Effector memory CD8-positive, alpha-beta T cell (primary cell): ENCODE measurements at places on chromosomes 1 and 21.

DNA sequence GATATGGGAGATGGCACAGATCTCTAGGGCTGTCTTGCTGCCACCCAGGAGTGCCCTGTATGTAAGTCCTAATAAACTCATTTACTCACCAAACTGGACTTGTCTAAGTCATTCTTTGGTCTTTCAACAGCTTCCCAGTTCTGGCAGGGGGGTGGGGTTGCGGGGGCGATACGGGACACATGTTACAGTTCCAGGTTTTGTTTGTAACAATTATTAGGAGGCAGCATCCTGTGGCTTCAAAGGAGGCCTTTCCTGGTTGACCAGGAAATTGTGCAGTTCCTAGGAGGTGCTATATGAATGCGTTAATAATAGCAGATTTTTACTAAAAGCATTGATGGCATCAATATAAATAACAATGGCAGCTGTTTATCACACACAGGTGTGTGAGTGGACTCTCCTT is 42.7 kb upstream of the TRIM45 start:
- DNase-seq: no peak

DNA sequence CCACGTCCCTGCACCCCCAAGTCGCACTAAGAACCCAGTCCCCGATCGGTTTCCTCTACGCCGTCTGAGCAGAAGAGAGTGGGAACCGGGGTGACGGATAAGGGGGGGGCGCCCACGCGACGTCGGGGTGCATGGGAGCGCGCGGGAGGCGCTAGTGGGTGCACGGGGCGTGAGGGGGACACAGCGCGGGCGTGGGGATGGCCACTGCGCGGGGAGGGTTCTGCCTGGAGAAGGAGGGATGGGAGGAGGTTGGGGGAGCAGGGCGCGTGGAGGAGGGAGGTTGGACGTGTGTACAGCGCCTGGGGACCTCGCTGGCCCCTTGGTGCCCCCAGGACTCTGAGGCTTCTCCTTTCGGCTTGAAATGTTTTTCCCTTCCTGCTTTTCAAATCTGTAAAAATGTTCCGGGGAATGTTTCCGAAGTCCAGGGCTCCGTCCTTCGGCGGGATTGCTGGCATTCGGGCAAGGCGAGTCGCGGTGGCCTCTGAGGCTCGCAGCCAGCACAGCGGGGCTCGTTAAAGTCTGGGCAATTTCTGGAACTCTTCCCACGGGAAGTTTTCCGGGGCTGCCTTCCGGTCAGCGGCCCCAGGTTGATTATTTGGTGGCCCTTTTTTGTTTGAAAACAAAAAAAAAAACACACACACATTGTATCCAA is 13.1 kb downstream of the RNF220 start:
- DNase-seq: no peak

DNA sequence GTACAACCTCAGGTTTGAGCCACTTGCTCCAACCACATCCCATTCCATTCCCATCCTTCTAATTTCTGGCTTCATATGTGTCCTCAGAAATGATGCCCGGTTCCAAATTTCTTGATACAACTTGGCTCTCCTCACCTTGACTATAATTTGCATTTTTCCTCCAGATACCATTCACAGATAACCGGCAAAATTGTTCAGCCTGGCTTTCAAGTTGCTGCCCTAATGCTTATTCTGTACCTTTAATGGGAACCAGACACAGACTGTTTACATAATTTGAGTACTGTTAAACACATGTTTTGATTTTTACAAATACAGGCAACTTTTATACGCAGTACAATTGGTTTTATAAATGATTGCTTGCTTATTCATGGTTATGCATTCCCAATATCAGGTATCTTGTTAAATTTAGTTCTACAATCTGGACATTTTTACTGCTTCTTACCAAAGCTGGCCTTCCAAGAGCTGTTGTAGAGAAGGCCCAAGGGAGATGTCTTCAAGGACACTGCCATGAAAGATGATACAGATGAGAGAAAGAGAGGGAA is 649.5 kb upstream of the CAMK1G start:
- no peak for DNase-seq

GRCh38 chr1:68103011-68103545 is 52.7 kb upstream of the DIRAS3 start:
- no peak for DNase-seq

- no peak for DNase-seq
These were observed 32.9 kb upstream of the JUN start for GRCh38 chr1:58816747-58817221.

GRCh38 chr1:246004301-246004700 is 502.8 kb downstream of the SMYD3 start:
- no peak for DNase-seq

GRCh38 chr1:79040424-79041082 is 34.0 kb upstream of the ADGRL4 start:
- DNase-seq: no peak

- peak; percentile 61 for DNase-seq
These were observed at the start of gene TTC22 for GRCh38 chr1:54800899-54801759. Gene TTC22, minus strand, starts transcription at chr1:54801323. Its CDS starts 160 bp downstream, at chr1:54801163.

DNA sequence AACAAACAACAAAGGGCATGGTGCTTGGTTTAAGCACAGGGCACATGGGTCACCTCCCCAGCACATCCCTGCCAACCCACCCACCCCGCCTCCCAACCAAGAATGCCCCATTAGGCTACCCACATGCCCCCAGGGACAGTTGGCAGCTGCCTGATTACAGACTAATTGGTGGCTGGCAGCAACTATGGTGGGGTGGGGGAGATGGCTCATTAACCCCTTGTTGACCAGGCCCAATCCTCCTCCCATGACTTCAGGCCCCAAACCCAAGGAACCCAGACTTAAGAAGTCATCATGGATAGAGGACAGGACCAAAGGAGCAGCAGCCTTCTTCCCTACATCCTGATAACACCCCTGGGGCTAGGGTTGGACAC is 1.3 kb downstream of the RIMS3 start:
- DNase-seq: no peak

DNA sequence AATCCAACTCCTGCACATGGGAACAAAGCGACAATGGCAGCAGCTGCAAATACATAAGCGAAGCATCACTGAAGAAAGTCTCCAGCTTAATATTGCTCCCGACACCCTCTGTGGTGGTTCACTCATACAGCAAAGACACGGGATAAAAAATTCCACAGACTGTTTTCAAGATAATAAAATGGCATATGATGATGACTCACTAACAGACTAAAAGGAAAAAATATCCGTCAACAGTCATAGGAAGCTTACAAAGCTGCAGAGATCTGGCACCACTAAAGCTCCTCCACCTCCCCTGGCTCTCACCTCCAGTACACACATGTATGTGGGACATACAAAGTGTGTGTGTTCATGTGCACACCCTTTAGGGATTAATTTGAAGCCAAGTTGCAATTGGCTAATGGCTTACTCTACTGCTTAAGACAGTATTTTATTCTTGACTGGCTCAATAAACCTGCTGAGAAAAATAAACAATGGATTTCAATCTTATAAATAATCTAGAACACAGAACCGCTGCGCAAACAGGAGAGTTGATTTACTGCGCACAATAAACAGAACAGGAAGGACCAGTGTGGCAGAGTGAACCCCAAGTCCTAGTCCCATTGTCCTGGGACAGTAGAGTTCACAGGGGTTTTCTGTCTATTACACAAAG is 94.4 kb downstream of the SLC45A1 start:
- DNase-seq: no peak

DNA sequence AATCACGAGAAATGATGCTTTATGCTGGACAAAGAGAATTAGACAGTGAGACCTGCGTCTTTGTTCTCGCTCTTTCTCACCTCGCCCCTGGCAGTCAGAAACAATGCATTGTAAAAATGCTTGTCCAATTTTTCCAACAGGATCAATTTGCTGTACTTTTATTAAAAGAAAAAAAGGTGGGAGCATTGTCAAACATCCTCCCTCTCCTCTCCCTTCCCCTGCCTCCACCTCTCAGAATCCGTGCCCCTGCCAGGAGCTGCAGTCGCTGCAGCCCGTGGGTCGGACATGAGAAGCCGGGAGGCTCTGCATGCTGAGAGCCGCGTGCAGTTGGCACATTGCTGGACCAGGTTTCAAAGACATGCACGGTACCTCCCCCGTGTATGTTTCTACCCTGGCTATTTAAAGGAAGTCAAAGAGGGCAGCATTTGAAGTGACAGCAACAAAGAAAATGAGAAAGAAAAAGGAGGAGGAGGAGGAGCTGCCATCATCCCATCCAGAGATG is 161.0 kb upstream of the KAZN start:
- no peak for DNase-seq

DNA sequence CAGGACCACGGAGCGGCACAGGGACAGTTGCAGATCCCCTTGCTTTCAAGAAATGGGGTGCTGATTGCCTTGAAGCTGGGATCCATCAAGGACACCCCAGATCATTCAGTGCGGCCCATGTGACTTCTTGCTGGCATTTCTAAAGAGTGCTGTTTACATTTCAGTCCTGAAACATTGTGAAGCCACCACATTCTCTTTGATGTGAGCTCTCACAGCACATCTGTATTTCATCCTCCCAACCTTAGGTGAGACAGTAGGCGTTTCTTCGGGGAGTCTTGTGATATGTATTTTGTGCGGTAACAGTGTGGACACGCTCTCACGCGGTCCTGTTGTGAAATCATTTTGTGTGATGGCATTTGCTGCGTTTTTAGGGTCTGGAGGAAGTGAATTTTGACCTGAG is 57.2 kb downstream of the CACHD1 start:
- no peak for DNase-seq

GRCh38 chr1:10901091-10901890 is 104.8 kb upstream of the CASZ1 start:
- DNase-seq: no peak

GRCh38 chr1:176826265-176826664 is 338.2 kb downstream of the ASTN1 start:
- DNase-seq: no peak

GRCh38 chr21:34365809-34366208 is 2.0 kb downstream of the KCNE2 start:
- no peak for DNase-seq

- DNase-seq: no peak
These were observed 625.8 kb downstream of the BRINP3 start for GRCh38 chr1:189851806-189852367.

GRCh38 chr1:182193908-182194550 is 132.5 kb upstream of the ZNF648 start:
- DNase-seq: no peak

DNA sequence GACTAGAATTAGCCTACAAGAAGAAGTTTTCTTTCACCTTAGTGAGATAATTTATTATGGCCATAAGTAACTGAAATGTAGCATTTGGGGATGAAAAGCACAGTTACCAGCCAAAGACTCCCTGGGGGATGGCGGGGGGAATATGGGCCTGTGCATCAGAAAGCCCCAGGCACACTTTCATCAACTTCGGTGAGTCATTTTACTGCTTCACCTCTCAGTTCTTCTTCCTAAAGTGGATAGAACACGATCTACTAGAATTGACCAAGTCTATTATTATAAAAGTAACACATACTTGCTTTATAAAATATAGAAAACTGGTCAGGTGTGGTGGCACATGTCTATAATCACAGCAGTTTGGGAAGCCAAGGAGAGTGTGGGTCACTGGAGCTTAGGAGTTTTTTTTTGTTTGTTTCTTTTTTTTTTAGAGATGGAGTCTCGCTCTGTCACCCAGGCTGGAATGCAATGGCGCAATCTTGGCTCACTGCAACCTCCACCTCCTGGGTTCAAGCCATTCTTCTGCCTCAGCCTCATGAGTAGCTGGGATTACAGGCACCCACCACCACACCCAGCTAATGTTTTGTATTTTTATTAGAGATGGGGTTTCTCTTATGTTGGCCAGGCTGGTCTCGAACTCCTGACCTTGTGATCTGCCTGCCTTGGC is 141.8 kb downstream of the ZZZ3 start:
- no peak for DNase-seq

DNA sequence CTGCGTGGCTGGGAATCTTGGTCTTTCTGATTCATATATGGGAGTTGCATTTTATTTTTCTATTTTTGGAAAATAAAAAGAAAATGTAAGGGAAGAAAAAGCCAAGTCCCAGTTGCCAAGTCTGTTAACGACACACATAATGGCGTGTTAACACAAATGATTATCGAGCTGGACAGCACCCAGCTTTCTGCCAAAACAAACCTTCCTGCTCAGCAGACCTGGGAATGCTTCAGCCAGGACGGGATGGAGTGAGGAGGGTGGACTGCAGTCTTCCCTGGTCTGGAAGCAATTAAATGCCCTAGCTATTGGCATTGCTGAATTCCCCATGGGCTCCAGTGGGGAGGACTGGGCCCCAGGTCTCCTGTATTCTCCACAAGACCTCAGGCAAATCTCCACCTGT is 184.2 kb upstream of the USP24 start:
- DNase-seq: no peak

GRCh38 chr1:43963006-43963405 is 6.8 kb upstream of the DPH2 start:
- no peak for DNase-seq

- DNase-seq: no peak
These were observed at the start of gene OR14A16 for GRCh38 chr1:247824023-247824422. Gene OR14A16, minus strand, starts transcription at chr1:247824119. Its CDS starts 8,390 bp downstream, at chr1:247815729.

GRCh38 chr1:94805912-94806311 is 14.2 kb upstream of the SLC44A3 start:
- peak; percentile 43 for DNase-seq

- DNase-seq: no peak
These were observed 17.3 kb downstream of the PHGDH start for GRCh38 chr1:119729044-119729443.

DNA sequence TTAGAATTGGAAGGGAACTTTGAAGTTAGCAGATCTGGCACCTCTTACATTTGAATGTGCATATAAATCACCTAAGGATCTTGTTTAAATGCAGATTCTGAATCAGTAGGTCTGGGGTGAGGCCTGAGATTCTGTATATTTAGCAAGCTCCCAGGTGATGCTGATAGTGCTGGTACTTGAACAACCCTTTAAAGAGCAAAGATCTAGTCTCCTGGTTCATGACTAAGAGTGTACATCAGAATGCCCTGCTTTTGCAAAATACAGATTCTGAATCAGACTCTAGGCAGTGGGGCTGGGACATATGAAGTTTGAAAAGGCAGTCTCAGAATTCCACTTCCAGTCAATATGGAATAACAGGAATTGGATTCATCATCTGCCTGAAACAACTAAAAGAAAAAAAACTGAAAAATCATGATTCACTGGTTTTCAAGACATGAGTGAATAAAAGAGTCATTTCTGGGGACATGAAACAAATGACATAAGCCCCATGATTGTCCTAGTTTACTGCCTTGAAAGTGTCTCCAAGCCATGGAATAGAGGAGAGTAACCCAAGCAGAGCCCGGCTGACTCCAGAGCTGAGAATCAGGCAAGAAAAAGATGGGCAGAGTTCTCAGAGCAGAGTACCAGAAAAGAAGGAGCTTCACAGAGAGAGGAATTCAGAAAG is 149.6 kb upstream of the SGIP1 start:
- no peak for DNase-seq

- peak; percentile 69 for DNase-seq
These were observed 18.6 kb downstream of the AZIN2 start for GRCh38 chr1:33099290-33100118.

DNA sequence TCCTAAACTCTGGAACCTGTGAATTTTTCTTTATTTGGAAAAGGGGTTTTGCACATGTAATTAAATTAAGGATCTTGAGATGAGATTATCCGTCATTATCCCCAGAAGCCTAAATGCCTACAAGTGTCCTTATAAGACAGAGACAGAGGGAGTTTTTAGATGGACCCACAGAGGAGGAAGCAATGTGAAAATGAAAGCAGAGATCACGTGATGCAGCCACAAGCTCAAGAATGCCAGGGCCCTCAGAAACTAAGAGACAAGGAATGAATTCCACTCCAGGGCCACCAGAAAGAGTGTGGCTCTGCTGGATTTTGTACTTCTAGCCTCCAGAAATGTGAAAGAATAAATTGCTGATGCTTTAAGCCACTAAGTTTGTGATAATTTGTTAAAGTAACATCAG is 183.6 kb upstream of the UBE2U start:
- no peak for DNase-seq

- no peak for DNase-seq
These were observed 18.8 kb upstream of the CASZ1 start for GRCh38 chr1:10814976-10815857.

GRCh38 chr1:78996791-78997190 is 9.7 kb downstream of the ADGRL4 start:
- DNase-seq: no peak
